ENCODE measurements at places on chromosomes 4 and X.
A peak's percentile ranks its signal among the peaks of the same experiment; 100 is the strongest.

- peak; percentile 86 for DNase-seq
Observed at GRCh38 chr4:155442267-155443105, 65.7 kb upstream of the MAP9 start.

DNA sequence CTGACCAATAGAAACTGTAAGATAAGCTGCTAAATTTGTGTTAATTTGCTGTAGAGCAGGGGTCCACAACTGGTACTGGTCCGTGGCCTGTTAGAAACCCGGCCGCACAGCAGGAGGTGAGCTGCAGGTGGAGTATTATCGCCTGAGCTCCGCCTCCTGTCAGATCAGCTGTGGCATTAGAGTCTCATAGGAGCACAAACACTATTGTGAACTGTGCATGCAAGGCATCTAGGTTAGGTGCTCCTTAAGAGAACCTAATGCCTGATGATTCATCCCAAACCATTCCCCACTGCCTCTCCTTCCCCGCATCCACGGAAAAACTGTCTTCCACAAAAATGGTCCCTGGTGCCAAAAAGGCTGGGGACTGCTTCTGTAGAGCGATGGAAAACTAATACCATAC, 19.7 kb downstream of the FBXW7 start:
- no peak for DNase-seq

GRCh38 chrX:153974003-153974725, 1.6 kb downstream of the TMEM187 start:
- DNase-seq: no peak

- no peak for DNase-seq
Observed at GRCh38 chrX:137119049-137119448, 85.3 kb upstream of the GPR101 start.

- DNase-seq: no peak
Observed at GRCh38 chrX:30302956-30303355, 6.2 kb downstream of the NR0B1 start.

- DNase-seq: no peak
Observed at GRCh38 chr4:129682586-129682985, 586.6 kb downstream of the C4orf33 start.

GRCh38 chrX:65871671-65872311, 168.1 kb downstream of the VSIG4 start:
- no peak for DNase-seq

Data from nephron progenitor cell (in vitro differentiated cells).